Activated T-cell treated with anti-CD3 and anti-CD28 coated beads, Interleukin-2, amount 50 U/mL, for 1 hour (primary cell): ENCODE measurements at places on chromosomes 4 and X.

GRCh38 chr4:186954956-186955355, 231.3 kb upstream of the FAT1 start:
- DNase-seq = no peak

DNA sequence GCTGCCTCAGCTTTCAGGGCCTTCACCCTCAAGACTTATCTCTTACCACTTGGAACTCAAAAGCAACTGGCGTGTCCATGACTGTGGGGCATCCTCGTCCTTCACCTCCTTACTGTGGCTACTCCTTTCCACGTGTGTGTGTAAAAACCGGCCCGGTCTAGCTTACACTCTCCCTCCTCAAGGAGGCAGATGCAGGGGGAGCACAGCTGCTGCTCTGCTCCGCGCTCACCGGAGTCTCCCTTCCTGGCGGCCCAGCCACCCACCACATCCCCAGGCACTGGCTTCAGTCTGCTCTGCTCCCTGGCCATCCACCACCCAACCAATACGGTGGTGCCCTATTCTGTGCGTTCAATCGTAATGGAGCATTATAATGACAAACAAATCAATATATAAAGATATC, 8.3 kb downstream of the RNF212 start:
- no peak for DNase-seq

- no peak for DNase-seq
These were observed 57.9 kb downstream of the CPLX1 start for GRCh38 chr4:768076-768475.

DNA sequence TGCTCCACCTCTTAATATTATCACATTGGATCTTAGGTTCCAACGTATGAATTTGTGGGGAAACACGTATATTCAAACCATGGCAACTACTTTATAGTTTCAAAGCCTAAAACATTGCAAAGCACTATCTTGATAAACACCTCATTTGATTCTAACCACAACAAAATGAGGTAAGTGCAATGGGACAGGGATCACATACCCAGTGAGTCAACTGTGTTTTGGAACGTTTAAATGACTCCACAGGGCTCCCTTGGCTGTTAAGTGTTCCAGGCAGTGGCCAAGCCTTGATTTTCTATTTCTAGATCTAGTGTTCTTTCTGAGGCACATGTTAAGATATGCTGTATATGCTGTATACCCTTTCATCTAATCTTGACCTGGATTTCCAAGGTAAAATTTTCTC, 54.5 kb upstream of the C1QTNF7 start:
- no peak for DNase-seq

DNA sequence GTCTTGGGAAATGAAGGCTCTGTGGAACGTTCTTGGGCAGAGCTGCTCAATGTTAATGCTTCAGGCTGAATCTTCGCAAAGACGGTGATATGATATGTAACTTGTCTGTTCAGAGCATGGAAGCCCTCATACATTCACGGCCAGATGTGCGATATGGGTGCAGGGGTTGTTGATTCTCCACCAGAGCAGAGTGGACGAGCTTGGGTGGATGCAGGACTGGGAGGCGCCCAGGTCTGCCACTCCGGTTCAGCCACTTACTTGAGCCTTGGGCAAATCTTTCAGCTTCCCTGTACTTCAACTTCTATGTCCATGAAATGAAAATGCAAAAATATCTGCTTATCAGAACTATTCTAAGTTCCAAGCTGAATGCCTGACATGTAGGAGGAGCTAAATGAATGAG, 47.4 kb upstream of the MND1 start:
- no peak for DNase-seq

DNA sequence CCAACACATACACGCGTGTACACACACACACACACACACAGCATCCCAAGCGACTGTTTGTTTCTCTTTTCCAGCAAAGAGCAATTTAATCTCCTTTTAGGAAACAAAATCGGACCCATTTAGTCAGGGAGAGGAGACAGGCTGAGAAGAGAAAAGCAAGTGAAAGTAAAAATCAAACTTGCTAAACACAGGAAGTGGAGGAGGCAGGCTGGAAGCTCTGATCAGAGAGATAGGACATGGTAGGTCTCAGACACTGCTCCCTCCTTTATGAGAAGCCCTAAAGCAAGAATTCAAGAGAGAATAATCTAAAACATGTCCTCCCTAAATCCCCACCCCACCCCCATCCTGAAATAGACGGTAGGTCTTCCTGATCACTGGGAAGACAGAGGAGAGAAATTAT, 62.3 kb downstream of the GPC3 start:
- no peak for DNase-seq

- no peak for DNase-seq
These were observed 9.8 kb downstream of the TRO start for GRCh38 chrX:54930291-54931049.

DNA sequence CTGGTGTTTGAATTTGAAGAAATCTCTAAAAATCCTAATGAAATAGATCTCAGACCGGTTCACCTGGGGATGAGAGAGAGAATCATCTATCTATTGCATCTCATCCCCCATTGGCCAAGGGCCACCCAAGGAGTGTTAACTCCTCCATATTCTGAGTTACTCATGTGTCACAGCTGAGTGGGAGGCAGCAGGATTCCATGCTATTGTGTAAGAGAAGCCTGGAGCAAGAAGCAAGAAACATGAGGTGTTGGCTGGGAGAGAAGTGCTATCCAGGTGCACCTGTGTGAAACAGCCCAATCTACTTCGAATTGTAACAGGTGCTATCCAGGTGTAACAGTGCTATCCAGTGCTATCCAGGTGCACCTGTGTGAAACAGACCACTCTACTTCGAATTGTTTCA, 150.3 kb upstream of the MAOA start:
- no peak for DNase-seq

DNA sequence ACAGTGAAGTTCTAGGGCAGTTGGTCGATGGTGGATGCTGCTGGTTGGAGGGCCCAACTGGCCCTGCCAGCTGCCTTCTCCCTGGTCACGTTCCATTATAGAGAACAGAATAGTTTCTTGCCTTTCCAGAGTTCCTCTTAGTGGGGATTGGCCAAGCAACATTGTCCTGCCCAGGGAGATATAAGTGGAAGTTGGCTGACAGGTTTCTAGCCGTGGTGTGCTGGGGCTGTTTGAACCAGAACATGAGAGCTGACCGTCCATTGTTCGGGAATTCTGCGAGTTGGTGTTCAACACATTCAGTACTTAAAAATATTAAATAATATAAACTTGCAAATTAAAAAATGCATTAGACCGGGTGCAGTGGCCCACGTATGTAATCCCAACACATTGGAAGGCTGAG, 3.5 kb upstream of the AFAP1 start:
- no peak for DNase-seq

DNA sequence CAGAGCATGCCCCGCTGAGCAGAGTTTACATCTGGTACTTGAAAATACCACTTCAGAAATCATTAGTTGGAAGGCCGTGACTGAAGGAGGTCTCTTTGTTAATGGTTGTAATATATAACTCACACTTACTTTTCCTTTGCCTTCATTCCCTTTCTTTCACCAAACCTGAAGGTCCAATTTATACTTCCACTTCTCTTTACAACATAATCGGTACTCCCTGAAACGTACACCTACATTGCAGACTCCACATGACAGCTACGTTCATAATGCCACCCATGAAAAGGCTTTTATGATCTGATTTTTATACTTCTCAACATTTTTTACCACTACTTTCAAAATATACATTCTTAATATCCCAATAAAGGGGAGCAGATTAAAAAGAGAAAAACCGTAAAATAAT, 298.7 kb downstream of the C4orf33 start:
- no peak for DNase-seq

- DNase-seq = no peak
These were observed 809.6 kb downstream of the PDHA2 start for GRCh38 chr4:96649536-96649935.

- no peak for DNase-seq
These were observed 52.6 kb downstream of the HPRT1 start for GRCh38 chrX:134512566-134512965.

GRCh38 chr4:21710179-21710835, 238.3 kb downstream of the KCNIP4 start:
- no peak for DNase-seq

DNA sequence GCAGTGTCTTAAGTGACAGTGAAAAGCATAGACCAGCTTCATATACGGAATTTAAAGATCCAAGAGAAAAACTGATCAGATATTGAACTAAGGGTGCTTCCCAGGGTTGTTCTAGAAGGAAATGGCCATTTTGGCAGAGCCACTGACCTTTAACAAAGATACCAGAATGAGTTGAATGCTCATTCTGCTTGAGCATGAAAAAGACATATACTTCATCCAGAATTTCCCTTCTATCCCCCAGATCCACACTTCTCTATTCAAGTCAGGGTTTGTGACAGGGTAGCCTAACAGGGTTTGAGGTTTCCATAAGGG, 45.6 kb upstream of the FAM9C start:
- no peak for DNase-seq

DNA sequence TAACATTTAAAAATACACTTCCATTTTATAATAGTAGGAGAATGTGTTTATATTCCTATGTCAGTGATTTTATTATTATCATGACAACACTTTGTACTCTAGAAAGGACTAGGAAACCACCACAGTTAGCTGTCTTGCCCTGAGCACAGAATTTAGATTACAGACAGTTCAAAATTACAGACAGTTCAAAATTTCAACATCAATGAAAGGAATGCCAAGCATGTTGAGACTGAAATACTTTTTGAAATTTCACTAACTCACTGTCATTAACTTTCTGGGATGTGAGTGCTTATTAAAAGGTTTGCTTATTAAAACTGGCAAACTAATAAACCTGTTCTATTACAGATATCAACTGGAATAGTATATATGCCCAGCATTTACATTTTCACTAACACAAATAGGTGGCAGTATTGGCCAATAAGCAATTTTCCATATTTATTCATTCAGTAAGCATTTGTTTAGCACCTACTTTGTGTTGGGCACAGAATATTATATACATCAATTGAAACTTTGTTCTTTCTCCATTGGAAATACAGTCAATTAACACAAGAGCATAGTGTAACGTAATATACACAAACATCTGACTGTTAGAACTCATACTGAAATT, 179.4 kb downstream of the FBXW7 start:
- no peak for DNase-seq

DNA sequence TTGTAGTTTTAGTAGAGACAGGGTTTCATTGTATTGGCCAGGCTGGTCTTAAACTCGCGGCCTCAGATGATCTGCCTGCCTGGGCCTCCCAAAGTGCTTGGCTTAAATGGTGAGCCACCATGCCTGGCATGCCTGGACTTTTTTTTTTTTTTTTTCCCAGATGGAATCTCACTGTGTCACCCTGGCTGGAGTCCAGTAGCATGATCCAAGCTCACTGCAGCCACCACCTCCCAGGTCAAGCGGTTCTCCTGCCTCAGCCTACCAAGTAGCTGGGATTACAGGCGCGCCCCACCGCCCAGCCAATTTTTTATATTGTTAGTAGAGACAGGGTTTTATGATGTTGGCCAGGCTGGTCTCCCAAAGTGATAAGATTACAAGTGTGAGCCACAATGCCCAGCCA, 8.4 kb downstream of the UBE2K start:
- no peak for DNase-seq

- DNase-seq = no peak
These were observed 547.4 kb downstream of the SPRY1 start for GRCh38 chr4:123943976-123944375.

DNA sequence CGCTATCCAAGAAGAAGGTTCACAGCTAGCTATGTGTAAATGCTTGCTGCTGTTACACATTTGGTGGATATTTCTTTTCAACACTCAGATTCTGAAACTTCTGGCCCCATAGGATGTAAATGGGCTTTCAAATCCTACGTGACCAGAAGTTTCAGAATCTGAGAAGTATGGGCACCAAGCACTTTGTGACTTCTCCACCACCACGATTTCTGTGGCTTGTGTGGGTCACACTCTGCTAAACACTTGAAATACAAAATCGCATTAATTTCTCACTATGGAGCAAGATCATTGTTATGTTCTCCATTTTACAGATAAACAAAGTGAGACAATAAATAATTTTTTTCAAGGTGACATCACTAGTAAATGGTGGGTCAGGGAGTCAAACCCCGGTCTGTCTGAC, 259.4 kb upstream of the JADE1 start:
- no peak for DNase-seq

GRCh38 chrX:109600237-109600651, 24.7 kb downstream of the KCNE5 start:
- DNase-seq = no peak

- no peak for DNase-seq
These were observed 205.1 kb upstream of the TLL1 start for GRCh38 chr4:165667969-165668368.

GRCh38 chr4:99572527-99573240, 1.9 kb upstream of the MTTP start:
- no peak for DNase-seq

- no peak for DNase-seq
These were observed 39.7 kb downstream of the TRIM61 start for GRCh38 chr4:164937576-164938270.

- DNase-seq = no peak
These were observed 9.4 kb downstream of the ARHGAP10 start for GRCh38 chr4:147741190-147741788.

GRCh38 chr4:152211936-152212653, 323.8 kb downstream of the FBXW7 start:
- DNase-seq = no peak

- DNase-seq = no peak
These were observed 71.8 kb downstream of the SUPT20HL2 start for GRCh38 chrX:24241822-24242648.

DNA sequence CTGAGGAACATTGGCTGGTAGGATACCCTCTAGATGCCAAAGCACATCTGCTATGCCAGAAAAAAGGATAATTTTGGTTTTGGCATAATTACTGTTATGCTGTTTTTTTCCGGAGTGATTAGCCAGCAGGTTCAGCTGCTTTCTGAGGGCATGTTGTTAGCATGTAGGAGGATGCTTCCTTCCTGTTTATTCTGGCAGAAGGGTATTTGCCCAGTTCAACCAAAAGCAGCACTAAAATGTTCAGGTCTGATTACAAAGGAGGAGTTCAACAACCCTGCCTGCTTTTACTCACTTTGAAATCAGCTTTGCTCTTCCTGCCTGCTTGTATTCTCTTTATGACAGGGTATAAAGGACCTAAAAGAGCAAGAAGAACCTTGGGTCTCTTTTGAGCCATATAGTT, 21.9 kb downstream of the ERCC6L start:
- no peak for DNase-seq

- DNase-seq = no peak
These were observed 330.2 kb downstream of the PTTG2 start for GRCh38 chr4:38290366-38290765.

DNA sequence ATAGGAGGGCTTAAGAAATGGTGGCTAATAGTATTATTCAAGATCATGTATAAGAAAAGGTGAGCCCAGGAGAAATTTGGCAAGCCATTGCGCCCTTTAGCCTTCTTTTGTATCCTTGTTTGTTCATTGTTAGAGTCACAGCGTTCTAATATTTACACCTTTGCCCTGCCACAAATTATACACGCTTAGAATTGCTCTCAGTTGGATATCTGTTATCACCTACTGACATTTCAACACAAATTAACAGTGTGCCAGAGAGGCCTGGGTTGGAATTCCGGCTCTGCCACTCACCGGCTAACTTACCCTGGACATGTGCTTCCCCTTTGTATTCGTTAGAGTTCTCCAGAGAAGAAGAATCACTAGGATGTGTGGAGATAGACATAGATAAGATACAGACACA, 148.7 kb upstream of the KIT start:
- DNase-seq = no peak

- no peak for DNase-seq
These were observed 67.5 kb upstream of the CLDN34 start for GRCh38 chrX:9899640-9900111.
